A549 treated with GW870086 at 1 μM for 4 hours (cell line): ENCODE measurements at places on chromosomes 11 and 22. TPM values are rescaled to one million over a fixed set of nuclear protein-coding genes. Genes with fewer than 3 reads are reported as not detected.

The CCDC87 gene
- 0.21 to 0.68 TPM (median 0.53 TPM) in 5 replicates for total RNA-seq

The FGF3 gene
- total RNA-seq = not detected in 5 replicates

The SMC1B gene
- total RNA-seq = 0.03 TPM in 2 of 5 replicates, not detected in the others

The AP2A2 gene
- total RNA-seq = 33.0 to 41.4 TPM (median 36.8 TPM) in 5 replicates

The MB gene
- total RNA-seq = 6.3 to 8.6 TPM (median 7.7 TPM) in 5 replicates

The MS4A8 gene
- total RNA-seq = not detected in 5 replicates
